ENCODE measurements at places on chromosomes 13 and 19. TPM values are rescaled to one million over a fixed set of nuclear protein-coding genes. Genes with fewer than 3 reads are reported as not detected.

DNA sequence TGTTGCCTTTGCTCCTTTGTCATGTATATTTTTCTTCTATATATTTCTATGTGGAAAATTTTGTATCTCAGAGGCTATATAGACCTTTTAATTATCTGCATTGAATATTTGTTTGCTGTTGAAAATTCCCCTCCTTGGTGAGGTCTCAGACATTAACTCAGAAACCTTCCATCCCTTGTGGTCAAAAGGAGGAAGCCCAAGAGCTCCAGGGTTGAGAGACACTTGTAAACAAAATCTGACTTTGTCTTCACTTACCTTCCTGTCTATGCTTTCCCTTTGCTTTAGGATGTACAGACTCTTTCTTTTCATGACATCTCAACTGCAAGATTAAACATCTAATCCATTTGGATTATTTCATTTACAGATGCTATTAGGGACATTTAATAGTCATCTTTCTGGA, 157.5 kb downstream of the PCDH20 start:
- H3K36me3 ChIP-seq, result no peaks in the 10 kb centered on the region
- H3K4me3 ChIP-seq, result no peak overlapping the region
- no peaks in the 10 kb centered on the region for H3K27me3 ChIP-seq
- no peak for DNase-seq
- no peaks in the 10 kb centered on the region for H3K4me1 ChIP-seq

DNA sequence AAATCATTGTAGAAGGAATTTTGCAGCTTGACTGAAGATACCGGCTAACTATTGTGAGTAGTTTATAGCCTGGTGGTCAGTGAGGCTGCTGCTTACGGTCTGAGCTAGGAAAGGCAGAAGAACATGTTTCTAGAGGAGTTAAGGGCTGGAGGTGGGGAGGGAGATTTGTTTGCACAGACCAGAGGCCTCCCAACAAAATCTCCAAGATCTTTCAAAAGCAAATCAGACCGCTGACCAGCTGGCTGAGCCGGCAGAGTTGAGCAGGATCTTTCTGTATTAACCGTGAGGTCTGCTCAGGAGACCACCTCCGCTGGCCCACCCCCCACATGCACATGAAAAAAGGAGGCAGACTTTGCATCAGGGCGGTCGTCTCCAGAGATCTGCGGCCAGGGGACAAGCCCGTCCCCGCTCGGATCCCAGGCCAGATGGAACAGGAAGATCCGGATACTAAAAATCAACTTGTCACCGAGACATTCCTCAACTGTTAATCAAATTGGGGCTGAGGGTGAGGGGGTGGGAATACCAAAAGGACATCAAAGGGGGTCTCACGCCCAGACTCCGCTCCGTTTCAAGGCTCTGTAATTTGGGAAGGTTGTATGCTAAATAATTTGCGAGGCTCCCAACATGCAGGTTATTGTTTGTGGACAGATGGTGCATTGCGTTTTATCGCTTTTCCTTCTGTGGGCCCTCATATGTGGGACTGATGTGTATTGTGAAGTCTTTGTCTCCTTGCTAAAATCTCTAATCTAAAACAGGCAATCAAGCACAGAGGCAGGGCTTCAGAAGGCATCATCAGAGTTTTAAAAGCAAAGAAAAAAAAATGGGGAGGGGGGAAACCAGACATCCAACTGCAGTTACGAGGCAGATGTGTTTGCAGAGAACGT, 319.0 kb downstream of the ZNF536 start:
- DNase-seq, result no peak
- no peak overlapping the region for H3K27ac ChIP-seq

CYP4F2 gene
- total RNA-seq, result 7.0 TPM

IRGC gene
- total RNA-seq, result not detected

DNA sequence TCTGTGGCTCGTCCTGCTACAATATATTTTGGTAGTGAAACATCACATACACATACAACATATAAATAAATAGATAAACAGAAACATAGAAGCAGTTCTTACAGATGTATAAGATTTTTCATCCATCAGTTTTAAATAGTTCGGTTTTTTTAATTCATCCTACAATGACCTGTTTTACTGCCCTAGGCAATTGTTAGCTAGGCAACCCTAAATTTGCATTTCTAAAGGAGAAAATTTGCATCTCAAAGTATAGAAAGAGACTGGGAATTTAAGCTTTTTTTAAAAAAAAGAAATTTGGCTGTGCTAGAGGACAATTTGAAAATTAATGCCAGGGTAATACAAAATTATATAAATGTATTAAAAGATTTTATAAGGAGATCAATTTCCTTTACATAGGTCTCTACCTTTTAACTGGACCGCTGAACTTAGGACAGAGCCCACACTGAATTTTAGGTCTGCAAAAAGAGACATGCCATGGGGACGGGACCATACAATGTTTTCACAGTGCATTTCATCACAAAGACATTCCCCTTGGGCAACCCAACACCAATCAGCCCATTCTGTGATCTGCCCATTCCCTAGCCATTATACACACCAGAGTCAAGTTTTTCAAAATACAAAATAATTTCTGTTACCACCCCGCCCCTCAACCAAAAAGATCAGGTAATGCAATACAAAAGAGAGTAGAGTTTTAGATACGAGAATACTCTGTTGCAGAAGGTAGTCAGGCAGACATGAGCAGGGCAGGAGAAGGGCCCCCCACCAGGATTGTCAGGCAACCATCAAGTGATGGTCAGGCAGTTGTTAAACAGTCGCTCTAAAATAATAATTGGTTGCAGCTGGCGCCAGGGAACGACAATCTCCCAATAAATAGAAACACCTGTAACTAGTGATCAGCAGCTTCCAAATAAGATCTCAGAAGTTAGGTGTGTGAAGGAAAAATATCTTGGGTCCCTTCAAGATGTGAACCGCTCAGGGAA, 299.7 kb upstream of the SGCG start:
- no peak for DNase-seq
- H3K27me3 ChIP-seq, result no peaks in the 10 kb centered on the region
- no peak overlapping the region for H3K4me3 ChIP-seq
- no peaks in the 10 kb centered on the region for H3K36me3 ChIP-seq
- H3K27ac ChIP-seq, result no peak overlapping the region

Measured in colonic mucosa (tissue), 4 donors.